ENCODE measurements at places on chromosomes 6 and 20.

GRCh38 chr6:55445648-55446204, 118.5 kb downstream of the GFRAL start:
- peak; percentile 42 for DNase-seq

GRCh38 chr20:24421071-24421470, 48.4 kb upstream of the SYNDIG1 start:
- no peak for DNase-seq

DNA sequence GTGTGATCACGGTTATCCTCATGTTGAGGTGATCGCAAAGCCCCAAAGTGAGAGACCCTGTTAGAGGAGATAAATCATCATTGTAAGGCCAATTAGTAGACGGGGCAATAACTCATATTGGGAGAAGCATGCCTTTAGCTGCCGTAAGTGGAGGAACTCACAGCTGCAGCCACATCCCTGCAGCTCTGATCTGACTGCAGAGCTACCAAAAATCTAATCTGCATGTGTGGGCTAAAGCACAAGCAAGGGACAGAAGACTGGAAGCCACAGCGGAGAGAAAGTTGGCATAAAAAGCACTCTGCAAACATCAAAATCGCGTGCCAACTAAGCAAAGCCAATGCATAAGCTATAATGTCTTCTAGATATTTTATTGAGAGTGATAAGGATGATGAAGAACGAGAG, 79.8 kb downstream of the TBC1D7 start:
- no peak for DNase-seq

DNA sequence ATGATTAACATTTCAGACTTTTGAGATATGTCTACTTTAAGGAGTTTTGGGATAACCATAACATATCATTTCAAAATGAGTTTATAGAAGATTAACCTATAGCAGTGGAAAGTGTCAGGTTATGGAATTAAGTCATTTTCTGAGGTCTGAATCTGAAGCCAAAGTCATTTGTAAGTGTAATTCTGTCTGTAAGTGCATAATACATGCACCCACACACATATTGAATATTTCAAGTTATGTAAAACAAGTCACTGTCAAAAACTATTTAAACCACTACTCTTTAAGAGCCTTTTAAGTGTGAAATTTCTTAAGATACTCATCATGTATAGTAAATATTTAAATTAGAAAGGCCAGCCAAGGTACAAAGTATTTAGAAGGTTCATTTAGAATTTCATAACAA, 115.8 kb upstream of the HMGCLL1 start:
- no peak for DNase-seq

- DNase-seq, result no peak
Measured at GRCh38 chr20:53944796-53945195, 125.6 kb downstream of the BCAS1 start.

DNA sequence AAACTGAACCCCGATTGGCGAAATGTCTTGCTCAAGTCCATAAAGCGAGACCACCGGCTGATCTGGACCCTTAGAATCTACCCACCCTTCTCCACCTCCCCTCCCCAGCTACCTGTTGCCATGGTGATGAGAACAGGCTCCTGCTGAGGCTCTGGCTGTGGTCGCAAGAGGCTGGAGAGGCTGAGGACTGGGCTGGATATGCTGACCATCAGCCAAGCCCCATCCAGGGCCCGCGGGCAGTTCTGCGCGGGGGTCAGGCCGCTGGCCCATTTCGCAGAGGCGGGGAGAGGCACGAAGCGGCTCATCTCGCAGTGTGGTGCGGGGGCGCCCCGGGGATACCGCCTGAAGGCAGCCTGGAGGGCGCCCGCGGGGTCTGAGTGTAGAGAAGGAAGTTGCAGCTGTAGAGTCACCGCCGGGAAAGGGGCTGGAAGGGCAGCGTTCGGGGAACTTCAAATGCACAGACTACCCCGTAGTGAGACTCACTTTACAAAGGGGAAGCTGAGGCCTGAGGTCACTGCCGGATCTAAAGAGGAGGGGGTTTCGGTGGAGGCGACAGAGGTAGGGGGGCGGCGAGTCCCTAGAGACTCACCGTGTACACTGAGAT, 671 bp downstream of the TAPBP start:
- DNase-seq, result no peak

All from ACHN (cell line).